Lung (tissue), 17 donors: ENCODE measurements at places on chromosomes 11 and 22. TPM values are rescaled to one million over a fixed set of nuclear protein-coding genes. Genes with fewer than 3 reads are reported as not detected.

The TRIM6 gene
- total RNA-seq, result 4.2 TPM

The RHOG gene
- 95.8 TPM for total RNA-seq

The NOX4 gene
- total RNA-seq, result 2.3 TPM

The RASSF10 gene
- total RNA-seq, result 12.2 TPM

The SPDYC gene
- total RNA-seq, result not detected

DNA sequence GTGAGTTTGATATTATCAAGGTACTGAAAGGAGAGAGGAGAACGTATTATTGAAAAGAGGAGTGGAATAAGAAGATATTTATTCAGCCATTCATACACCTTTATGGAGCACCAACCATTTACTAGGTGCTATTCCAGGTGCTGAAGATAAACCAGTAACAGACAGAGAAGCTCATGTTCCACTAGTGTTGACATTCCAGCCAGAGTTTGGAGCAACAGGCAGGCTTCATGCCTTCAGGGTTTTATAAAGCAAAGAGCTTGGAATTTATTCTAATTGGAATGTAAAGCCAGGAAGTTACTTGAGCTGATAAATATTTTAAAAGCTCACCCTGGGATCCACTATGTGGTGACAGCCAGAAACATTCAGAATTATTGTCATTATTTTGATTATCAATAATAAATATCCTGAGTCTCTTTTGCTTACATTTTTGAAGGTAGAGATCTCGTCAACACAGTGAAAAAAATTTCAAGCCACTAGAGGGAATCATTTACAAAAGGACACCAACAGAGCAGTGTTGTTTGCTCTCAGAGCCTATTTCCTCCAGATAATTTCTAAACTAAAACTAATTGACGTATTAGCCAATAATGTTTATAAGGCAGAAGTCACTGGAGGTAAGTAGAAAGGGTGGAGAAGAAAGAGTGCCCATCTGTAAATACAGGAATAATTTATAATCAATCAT is 172.0 kb downstream of the KCNA4 start:
- H3K36me3 ChIP-seq, result no peaks in the 10 kb centered on the region
- H3K27ac ChIP-seq, result no peak overlapping the region
- H3K4me3 ChIP-seq, result no peak overlapping the region
- no peaks in the 10 kb centered on the region for H3K27me3 ChIP-seq

DNA sequence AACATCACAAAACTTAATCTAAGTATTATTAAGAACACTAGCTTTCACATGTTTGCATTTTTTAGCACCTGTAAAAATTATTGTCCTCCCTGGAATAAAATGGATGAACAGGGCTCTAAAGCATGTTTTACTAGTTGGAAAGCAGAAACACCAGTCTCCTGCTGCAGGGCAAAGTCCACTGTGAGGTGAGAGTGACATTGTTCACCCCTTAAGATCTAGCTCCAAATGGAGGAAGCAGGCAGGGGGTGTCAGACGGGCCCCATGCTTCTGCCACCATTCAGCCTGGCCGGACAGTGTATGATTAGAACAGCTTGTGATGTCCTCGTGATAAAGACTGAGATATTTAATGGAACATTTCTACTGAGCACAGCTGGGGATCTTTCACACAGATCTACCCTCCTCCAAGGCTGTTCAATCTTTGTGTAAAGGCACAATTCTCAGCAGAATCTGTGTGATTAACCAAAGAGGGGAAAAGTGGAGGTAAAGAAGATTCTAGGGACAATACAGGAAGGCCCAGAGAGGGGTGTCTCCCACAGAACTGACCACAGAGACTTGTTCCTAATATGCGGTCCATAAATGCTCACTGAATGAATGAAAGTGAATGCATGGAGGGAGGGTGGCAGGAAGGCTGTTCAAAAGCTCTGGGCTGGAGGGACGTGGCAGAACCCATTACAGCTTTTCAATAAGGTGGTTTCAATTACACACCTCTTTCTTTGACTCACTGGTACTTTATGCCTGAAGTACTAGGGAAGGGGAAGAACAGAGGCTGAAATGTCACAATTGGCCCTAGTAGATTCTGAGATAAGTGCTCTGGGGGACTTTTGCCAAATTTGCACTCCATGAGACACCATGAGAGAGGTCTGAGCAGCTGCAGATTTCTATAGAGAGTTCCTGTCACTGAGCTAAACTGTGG is 239.1 kb upstream of the ARHGAP20 start:
- H3K4me3 ChIP-seq, result no peak overlapping the region
- peaks cover 10% of the 10 kb centered on the region for H3K4me1 ChIP-seq
- peak; percentile 64 for DNase-seq
- H3K36me3 ChIP-seq, result no peaks in the 10 kb centered on the region
- no peaks in the 10 kb centered on the region for H3K27me3 ChIP-seq

GRCh38 chr11:12274558-12275197 is 102.7 kb upstream of the PARVA start:
- H3K4me1 ChIP-seq, result no peaks in the 10 kb centered on the region
- H3K36me3 ChIP-seq, result no peaks in the 10 kb centered on the region
- no peak overlapping the region for H3K27ac ChIP-seq
- peak; percentile 8 for DNase-seq

GRCh38 chr11:87219266-87219665 is 181.5 kb downstream of the TMEM135 start:
- no peaks in the 10 kb centered on the region for H3K36me3 ChIP-seq
- H3K27me3 ChIP-seq, result no peaks in the 10 kb centered on the region
- no peak for DNase-seq

DNA sequence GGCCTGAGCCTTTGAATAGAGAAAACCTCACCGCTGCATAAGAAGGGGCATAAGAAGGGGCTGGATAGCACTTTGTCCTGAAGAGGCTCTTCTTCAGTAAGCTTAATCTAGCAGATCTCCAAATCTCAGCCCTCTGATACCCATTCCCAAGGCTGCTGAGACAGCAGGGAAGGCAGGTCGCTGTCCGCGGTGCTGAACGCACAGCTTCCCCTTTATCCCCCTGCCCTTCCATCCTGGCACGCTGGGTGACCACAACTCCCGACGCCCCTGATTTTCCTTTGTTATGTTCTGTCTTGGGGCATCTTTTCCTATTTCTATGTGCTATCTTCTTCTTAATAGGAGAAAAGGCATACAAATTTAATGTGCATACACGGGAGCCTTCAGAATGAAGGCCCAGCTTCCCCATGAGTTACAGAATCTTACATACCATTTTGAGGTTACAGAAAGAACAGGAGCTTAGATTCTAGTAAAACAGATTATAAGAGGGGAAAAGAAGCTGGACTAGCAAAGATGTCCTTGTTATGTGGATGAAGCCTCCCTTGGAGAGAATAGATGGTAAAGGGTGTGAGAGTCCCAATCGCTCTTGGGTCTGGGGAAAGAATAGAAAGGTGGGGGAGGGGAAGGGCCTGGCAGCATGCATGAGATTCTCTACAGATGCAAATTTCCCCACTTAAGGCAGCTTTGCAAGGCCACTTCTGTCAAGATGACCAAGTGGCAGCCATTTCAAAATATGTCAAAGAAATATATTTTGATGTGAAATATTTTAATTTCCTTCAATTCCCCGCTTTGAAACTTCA is 5.7 kb upstream of the SULT4A1 start:
- no peaks in the 10 kb centered on the region for H3K4me1 ChIP-seq
- no peak overlapping the region for H3K27ac ChIP-seq

DNA sequence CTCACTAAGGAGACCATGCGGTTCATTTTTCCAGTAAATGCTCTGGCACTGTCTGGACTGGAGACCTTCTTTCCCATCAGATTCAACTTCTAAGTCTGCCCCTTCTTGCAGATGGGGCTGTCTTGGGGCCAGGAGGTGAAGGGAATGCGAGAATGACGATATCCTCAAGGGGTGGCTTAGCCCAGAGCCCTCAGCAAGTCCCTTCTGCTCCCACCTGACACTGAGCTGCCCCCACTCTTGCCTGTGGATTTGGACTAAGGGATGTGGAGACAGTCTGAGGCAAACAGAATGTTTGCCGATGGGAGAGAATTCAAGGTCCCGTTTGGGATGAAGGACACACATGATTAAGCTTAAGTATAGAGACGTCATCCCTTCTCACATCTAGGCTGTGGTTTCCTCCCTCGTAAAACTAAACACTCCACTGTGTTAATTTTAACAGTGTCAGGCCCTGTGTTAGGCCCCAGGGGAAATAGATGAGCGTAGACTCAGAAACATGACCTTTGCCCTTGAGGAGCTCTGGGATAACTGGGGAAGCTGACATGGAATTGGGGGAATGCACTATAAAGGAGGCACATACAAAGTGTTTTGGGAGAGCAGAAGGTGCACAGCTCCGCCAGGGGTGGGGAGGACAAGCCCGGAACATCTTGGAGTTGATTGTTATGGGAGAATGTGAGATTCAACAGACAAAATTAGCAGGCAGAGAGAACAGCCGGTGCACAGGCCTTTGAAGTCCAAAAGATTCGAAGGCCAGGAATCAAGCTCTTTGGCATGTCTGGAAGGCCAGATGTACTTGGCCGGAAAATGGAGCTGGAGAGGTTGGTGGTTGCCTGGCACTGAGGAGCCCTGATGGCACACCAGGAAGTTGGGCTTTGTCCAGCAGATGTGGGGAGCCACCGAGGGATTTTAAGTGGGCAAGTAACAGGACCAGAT is 71.6 kb downstream of the ST3GAL4 start:
- H3K27me3 ChIP-seq, result no peaks in the 10 kb centered on the region
- H3K4me3 ChIP-seq, result no peak overlapping the region
- H3K27ac ChIP-seq, result no peak overlapping the region
